ENCODE measurements at places on chromosomes 3 and 15.
A peak's percentile ranks its signal among the peaks of the same experiment; 100 is the strongest.

DNA sequence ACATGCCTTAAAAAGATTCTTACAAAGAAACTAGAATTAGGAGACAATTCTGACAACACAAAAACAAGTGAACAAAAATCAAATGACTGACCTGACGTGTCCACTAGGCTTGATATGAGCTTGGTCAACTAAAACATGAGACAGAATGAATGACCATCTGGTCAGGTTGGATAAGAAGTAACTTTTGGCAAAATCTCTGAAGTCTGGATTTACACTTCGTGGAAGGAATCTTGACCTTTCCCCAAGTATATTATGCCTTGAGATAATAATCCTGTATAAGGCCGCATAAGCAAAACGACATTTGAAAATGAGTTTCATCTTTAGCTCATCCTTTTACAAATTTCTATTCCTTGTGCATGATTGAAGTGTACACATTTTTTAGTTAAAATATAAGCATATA, 1.1 kb upstream of the TF start:
- DNase-seq = no peak

- no peak for DNase-seq
Observed at GRCh38 chr3:152583963-152584362, 251.0 kb upstream of the P2RY1 start.

GRCh38 chr3:56940976-56941375, 119.5 kb upstream of the SPATA12 start:
- no peak for DNase-seq

GRCh38 chr3:61569856-61570580, 8.6 kb downstream of the PTPRG start:
- no peak for DNase-seq

DNA sequence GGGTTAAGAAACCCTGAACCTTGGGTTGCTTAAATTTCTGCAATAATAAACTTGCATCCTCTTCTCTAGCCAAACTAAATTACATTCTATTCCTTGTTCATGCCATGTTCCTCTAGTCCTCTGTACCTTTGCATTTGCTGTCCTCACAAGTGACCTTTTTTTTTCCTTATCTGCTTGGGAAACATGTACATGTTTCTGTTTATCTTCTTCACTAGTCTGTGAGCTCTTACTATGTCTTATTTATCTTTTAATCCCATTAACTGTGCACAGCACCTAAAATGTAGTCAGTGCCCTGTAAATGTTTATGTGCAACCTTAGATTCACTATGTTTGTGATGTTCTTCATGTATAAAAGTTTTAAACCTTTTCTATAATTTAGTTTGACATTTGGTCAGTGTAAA, 61.9 kb downstream of the REC114 start:
- DNase-seq = no peak

DNA sequence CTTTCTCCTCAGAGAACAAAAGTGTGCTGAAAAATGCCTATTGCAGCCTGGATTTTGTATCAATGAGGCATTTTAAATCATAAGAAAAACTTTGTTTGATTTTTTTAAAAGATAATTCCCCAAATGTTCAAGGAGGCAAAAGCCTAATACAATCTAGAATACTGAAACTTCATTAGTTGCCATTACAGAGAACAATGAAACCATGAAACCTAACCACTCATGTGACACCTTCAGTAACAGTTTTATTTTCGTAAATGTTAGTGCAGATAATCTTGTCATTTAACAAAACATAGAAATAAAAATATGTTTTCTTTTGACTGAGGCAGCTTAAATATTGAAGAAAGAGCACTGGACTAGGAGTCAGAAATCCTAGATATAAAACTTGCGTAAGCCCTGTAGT, 655.9 kb downstream of the RBMS3 start:
- DNase-seq = no peak

- DNase-seq = no peak
Observed at GRCh38 chr3:81485444-81485865, 276.0 kb downstream of the GBE1 start.

- DNase-seq = no peak
Observed at GRCh38 chr3:99845331-99845730, 27.7 kb downstream of the CMSS1 start.

- no peak for DNase-seq
Observed at GRCh38 chr3:52193065-52193464, 4.9 kb upstream of the ALAS1 start.

DNA sequence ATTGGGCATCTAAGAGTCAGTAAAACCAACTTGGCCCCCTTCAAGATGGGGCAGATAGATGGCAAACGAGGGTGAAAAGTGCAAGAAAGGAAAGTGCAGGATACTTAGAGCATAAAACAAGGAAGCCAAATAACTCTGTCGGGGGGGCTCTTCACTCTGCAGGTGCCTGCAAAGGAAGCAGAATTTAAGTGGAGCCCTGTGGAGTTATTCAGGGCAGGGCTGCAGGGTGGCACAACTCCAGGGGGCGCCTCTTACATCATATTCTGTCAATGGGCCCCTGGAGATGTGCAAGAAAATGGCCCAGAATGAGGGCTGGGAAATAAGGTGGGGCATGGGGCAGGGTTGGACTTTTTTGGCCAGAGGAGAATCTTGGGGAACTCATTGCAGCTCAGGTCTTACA, 69.7 kb downstream of the CD47 start:
- no peak for DNase-seq

GRCh38 chr3:136070953-136071949, 105.7 kb downstream of the PPP2R3A start:
- DNase-seq = no peak

DNA sequence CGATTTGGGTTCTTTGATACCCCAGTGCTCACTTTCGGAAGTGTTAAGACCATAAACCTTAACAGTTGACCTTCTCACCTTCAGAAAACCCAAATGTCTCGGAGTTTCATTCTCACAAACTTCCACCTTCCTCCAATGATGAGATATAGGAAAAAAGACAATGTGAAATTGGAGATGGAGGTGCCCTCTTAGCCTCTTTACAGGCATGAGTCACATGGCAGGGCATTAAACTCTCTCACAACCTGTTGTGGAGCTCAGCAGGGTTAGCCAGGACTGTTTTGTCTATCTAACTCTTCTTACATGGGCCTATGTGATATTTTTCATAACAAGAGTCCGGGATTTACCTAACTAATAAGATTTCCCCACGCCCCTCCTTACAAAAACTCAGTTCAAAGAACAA, 10.7 kb downstream of the AGTR1 start:
- DNase-seq = no peak

DNA sequence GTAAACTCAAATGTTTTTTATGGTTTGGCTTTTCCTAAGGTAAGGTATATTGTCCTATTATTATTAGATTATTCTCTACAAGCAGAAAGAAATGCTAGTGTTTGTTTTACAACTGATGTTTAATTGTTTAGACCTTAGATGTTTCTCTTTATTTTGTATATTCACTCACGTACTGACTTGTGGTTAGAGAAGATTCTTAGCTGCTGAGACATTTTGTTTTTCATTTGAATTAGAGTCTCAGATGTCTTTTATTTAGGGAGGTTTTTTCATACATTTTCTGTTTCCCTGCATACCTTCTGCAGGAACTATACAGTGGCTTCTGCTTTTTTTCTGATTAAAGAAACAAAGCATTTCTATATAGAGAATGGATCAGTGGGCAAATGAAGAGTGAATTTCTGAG, 110.9 kb downstream of the MYRIP start:
- no peak for DNase-seq

GRCh38 chr3:120763601-120764000, 21.1 kb downstream of the GTF2E1 start:
- DNase-seq = no peak

DNA sequence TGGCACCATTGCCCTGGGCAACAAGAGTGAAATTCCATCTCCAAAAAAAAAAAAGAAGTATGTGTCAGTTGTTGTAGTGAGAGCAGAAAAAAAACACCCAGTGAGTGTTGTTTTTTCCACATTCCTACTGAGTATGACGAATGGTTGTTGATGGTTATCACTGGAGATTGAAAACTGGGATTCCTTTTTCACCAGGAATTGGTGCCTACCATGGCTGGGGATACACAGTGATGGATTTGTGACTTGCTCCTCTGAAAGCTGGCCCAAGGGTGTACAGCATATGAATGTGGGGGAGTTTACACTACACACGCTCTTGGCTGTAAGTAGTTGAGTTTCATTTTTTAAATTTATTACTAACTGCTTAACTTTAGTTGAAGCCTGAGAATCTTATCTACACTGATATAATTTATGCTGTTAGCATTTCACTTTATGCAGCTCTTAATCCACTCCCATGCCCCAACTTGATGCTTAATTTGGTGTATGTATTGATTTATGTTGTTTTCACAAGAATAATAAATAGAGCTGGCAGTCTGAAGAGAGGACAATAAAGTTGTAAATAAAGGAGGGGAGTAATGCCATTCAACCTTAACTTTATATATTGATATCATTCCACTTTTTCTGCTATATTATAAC, 56.0 kb upstream of the MME start:
- no peak for DNase-seq

- DNase-seq = no peak
Observed at GRCh38 chr15:73357999-73358665, 10.6 kb downstream of the HCN4 start.

DNA sequence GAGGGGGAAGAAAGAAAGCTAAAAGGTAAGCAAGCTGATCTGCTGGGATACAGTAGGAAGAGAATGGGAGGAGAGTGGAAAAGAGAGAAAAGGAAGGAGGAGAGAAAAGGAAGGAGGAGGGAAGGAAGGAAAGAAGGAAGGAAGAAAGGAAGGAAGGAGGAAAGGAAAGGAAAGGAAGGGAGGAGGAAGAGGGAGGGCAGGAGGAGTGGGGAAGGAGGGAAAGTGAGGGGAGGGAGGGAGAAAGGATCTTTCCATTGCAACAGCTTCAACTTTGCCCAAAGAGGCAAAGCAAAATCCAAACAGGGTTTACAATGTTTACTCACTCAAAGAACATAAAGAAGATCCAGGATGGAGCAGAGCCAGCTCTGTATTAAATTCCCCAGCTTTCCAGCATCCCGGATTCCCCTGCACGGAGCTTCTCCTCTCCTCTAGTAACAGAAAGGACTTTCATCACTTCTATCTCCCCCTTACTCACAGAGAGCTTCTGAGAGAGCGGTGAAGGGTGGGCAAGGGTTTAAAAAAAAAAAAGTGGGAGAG, 494.2 kb upstream of the PROK2 start:
- no peak for DNase-seq

DNA sequence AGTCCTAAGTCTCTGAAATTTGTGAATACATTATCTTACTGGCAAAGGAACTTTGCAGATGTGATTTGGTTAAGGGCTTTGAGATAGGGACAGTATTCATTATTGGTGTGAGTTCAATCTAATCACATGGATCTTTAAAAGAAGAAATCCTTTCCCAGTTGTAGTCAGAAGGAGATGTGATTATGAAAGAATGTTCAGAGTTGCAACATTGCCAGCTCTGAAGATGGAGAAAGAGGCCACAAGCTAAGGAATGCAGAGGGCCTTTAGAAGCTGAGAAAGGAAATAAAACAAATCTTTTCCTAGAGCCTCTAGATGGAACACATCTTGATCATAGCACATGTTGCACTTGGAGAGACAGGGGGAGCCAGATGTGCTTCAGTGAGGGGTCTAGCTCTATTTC, 27.7 kb upstream of the SIAH2 start:
- DNase-seq = no peak

GRCh38 chr3:157128771-157129681, 30.9 kb downstream of the CCNL1 start:
- DNase-seq = peak; percentile 42

- DNase-seq = no peak
Observed at GRCh38 chr3:48222616-48223513, at the start of gene CAMP. Gene CAMP (plus strand): TSS chr3:48223495. CDS start chr3:48223512, 17 bp downstream.

DNA sequence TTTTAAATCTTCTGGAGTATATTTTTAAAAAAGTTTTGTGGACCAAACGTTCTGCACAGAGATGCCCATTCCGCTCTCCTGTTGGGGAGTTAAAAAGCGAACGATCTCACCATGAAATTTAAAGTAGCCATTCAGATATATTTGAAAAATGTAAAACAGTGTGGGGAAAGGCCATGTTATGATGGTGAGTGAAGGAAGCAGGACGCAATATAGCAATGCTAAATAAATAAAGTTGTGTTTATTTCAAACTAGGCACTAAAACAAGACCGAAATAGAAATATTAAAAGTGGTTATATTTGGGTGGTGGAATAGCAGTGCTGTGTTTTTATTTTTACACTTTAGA, 327 bp upstream of the CCDC13 start:
- no peak for DNase-seq

- no peak for DNase-seq
Observed at GRCh38 chr15:26631894-26632293, 141.0 kb downstream of the GABRB3 start.

- DNase-seq = no peak
Observed at GRCh38 chr3:149810846-149811245, 2.2 kb upstream of the RNF13 start.

DNA sequence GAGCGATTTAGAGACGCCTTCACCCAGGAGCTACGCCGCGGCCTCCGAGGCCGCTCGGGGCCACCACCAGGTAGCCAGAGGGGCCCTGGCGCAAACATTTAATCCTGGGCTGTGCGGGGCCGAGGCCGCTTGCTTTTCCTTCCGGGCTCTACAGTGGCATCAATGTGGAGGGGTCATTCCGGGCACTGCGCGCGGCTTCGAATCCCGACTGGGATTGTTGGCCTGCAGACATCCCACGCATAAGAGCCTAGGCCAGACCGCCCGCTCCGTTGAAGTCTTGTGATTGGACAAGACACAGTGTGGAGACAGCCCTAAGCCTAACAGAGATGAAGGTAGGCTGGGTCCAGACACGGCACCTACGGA, 568 bp upstream of the NCBP2 start:
- DNase-seq = no peak

DNA sequence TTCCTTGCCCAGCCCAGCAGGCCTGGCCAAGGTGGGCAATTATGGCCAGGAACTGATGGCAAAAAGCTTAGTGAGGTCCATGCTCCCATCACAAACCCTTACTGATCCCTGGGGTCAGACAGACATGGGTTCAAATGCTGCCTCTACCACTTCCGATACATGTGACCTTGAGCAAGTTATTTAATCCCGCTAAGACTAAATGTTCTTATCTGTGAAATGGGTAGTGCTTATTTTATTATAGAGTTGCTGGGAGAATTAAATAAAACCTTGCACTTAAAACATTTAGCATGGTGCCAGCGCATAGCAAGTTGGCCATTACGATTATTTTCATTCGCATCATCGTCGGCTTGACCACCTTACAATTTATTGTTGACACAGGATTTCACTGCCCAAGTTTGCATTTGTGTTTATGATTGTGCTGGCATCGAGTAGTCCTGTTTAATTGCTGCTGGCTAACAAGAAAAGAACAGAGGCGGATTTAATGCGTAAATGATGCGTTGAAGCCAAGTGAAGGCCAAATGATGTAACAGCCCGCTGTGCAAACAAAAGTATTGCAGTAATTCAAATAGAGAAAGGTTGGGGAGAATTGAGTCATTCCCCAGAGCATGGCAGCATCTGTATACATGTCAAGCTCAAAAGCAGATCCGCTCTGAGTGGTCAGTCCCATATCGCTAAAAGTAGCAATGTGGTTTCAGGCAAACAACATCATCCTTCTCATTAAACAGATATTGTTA, 7.3 kb upstream of the FURIN start:
- DNase-seq = no peak

DNA sequence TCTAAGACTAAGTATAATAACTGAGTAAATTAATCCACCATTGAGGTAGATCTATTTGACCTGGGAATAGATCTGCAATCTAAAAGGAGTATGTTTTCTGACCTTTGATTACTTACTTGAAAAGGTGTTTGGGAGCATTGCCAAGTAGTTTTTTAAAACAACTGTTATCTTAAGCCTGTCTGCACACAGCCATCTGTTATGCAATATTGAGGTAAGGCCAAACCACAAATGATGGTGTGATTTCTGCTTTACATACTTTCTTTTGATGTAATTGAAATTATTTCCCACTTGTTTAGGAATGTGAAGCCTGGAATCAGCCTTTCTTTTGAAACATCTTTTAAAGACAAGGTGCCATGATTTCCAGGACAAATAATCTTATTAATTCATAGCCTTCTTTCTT, 274.0 kb downstream of the BBX start:
- DNase-seq = no peak

Measured in activated T-helper 1 cell treated with anti-CD3 and anti-CD28 coated beads, Interleukin-12 subunit alpha, Interleukin-12 subunit beta, Interleukin-2, Interleukin-4 antibody, amounts not matched to agents 30 ng/mL and 10 ng/mL and 1 ng/mL, durations not matched to agents 14 hours and 24 hours and 36 hours (primary cell).